ENCODE measurements at places on chromosomes 3 and 15.

DNA sequence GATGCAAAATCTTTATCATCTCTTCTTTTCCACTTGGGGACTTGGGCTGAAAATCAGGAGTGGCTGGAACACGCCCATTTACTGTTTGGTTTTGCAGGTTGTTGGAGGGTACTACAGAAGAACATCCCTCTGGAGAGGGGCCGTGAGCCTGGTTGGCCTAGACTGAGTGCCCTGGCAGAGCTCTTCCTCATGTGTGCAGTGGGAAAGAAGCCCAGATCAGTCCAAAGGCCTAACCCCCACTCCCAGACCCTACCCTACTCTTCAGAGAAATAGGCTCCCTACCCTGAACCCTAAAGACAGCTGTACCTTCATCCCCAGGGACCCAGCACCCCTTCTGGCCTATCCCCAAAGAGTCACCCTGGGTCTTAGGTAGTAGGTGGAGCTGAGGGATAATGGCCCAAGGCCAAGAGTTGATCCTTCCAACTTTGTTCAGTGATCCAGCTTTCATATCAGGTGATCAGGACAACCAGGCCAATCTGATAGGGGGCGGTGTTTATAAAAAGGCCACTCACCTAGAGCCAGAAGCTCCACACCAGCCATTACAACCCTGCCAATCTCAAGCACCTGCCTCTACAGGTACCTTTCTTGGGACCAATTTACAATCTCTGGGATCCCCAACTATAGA, at the start of gene CYP1A2:
Gene CYP1A2, plus strand, starts transcription at position 524 of the 625 bp plus-strand sequence. CDS start 894 bp downstream, outside the sequence.
- no peak for DNase-seq

GRCh38 chr15:45048794-45049631, 26.0 kb downstream of the SORD start:
- peak; percentile 55 for DNase-seq

- DNase-seq = no peak
Measured at GRCh38 chr15:33419701-33420100, 108.9 kb downstream of the RYR3 start.

DNA sequence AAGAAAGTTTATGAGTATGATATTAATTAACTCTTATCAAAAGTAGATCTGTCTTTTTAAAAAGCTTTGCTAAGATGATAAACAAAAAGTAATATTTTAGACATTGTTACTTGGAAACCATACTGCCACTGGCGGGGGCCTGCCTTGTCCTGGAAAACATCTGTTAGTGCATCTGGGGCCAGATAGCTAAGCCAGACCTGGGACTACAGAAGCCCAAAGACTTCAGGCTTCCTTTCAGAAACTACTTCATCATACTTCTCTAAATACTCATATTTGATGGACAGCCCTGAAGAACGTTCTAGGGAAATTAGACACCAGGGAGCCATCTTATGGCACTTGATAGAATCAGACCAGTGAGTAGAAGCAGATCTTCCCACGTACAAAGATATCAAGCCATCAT, 795.4 kb upstream of the SEMA6D start:
- DNase-seq = no peak

GRCh38 chr3:122301063-122301462, 24.0 kb upstream of the CSTA start:
- DNase-seq = no peak

DNA sequence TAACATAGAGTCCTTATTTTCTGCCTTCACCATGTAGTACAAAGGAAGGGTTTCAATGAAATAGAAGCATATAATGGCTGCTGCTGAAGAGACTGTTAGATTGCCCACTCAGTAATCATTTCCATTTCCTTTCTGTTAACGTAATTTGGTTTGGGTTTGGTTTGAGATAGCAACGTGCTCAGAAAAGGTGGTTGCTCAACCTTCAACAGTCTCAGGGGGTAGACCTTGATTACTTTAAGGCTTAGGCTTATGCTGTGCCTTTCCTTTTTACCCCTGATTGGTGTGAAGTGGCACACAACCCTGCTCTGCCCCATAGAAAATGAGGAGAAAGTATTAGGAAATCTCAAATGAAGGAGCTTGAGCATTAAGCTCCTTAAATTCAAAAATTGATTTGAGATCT, 163.7 kb upstream of the TP63 start:
- DNase-seq = no peak

- no peak for DNase-seq
Measured at GRCh38 chr3:156635973-156636372, 38.4 kb upstream of the TIPARP start.

- DNase-seq = no peak
Measured at GRCh38 chr3:59143447-59143846, 93.6 kb upstream of the CFAP20DC start.

DNA sequence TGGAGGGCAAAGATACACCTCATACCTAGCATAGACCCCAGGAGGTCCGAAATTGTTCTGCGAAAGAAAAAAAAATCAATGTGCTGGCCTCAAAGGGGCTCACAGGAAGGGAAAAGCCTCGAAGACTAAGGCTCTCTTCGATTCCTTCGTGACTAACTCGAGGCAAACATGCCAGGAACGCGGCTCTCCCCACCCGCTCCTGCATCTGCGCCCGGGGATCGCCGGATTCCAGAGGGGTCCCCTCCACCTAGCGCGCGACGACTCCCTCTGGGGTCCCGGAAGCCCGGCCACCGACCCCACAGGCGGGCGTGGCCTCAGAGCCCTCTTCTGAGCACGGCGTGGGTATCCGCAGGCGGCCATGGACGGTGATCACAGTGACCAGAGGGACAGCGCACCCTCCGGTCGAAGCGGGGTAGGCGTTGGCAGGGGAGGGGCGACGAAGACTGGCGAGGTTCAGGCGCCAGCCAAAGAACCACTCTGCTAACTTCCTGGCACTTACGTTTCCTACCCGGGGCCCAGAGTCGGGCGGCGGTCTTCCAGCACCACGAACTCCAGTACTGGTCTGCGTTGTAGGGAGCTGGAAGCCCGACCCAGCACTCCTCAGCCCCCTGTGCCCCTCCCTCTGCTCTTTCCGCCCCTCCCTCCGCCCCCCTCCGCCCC, 515 bp upstream of the EIF3J start:
- no peak for DNase-seq

- DNase-seq = no peak
Measured at GRCh38 chr3:28151608-28152228, 89.7 kb upstream of the CMC1 start.

DNA sequence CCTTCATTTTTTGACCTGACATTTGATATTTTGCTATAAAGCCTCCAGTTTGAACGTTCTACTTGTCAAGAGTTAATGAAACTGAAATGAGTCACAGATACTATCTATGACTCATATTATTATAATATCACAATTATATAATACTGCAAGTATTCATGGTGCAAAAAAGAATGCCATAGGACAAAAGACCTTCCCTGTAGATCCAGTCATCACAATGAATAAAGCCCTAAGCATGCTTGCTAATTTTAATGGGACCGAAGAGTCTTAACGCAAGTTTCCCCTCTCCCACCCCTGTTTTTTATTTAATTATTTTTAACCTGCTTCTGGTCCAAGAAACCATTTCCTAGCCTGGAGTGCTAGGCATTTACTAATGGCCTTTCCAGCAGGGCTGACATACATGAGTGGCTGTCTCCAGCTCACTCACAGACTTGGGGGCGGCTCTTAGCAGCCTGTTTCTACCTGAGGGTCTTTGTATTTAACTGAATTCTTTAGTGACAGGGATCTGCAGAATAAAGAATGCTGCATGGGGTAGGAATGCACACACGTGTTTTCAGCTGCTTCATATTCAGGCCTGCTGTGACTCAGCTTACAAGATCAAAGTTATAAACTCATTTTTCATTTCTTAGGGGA, 61.2 kb downstream of the THBS1 start:
- DNase-seq = no peak

GRCh38 chr3:67699882-67700281, 45.5 kb upstream of the SUCLG2 start:
- DNase-seq = no peak

DNA sequence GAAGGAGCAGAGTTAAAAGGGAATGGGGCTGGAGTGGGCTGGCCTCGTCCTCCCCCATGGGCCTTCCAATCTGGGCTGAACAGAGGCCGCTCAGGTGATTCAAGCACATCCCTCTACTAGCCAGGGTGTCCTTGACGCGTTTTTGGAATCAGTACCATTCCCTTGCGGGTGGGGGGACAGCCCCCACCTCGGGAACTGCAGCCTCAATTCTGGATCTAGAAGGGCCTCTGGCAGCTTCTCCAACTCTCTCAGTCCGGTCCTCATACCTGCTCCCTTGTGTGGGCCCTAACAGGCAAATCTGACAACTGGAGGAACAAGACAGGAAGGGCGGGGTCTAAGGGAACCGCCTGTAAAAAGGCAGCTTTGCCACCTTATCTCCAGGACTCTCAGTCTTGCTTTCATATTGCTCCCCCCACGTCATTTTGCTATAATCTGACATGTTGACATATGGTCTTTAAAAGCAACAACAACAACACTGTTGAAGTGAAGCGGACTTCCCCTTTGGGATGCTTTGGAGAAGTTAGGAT, 802 bp upstream of the CHRNB4 start:
- DNase-seq = no peak

- no peak for DNase-seq
Measured at GRCh38 chr3:144426366-144426765, 454.7 kb downstream of the DIPK2A start.

DNA sequence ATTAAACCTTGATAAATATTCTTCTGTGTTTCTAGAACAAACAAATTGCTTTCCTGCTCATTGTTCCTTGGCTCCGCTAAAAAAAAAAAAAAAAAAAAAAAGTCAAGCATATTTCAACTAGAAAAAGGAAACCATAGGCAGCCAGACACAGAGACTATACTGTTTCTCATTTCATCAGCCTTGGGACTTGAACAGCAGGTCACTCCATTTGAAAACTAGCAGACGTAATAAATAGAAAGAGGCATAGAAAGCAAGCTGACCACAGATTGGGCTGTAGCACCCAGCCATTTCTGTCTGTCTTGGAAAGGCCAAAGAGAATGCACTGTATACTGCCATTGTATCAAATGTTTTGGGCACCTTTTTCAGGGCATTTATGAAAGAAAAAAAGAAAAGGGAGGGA, 697.1 kb downstream of the NLGN1 start:
- DNase-seq = no peak

GRCh38 chr3:61353382-61353781, 102.1 kb upstream of the FHIT start:
- DNase-seq = no peak

DNA sequence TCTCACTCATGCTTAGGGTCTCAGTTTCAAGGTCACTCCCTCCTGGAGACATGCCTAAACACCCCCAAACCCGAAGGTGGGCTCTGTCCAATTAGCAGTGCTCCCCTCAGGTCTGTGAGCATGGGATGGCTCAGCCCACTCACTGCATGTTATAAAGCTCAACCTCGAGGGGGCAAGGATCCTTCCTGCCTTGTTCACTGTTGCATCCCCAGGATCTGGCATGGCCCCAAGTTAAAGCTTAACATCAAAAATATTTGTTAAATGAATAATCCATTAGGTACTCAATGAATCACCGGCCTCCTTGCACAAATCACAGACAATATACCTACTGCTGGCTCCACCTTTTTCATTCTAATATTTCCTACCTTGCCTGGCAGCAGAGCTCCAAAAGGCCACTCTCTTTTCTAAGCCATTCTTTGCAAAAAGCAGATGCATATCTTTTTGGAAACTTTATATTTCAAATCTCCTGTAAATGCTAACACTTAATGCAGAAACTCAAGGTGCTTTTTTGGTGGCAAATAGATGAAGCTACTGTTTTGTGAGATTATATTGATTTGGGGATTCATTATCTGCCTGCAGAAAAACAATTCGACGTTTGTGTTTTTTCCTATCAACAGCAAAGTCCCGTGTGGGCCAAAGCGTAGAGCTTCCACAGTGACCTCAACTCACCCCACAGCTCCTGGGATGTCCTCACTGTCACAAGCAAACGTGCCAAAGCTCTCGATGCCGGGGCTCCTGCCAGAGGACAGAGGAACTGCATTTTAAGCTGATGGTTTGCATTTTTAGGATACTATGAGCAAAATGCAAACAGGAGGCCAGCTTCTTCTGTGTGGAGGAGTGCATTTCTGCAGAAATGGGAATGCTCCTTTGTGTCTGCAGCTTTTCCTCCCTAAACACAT, 35.4 kb downstream of the PCOLCE2 start:
- peak; percentile 25 for DNase-seq

DNA sequence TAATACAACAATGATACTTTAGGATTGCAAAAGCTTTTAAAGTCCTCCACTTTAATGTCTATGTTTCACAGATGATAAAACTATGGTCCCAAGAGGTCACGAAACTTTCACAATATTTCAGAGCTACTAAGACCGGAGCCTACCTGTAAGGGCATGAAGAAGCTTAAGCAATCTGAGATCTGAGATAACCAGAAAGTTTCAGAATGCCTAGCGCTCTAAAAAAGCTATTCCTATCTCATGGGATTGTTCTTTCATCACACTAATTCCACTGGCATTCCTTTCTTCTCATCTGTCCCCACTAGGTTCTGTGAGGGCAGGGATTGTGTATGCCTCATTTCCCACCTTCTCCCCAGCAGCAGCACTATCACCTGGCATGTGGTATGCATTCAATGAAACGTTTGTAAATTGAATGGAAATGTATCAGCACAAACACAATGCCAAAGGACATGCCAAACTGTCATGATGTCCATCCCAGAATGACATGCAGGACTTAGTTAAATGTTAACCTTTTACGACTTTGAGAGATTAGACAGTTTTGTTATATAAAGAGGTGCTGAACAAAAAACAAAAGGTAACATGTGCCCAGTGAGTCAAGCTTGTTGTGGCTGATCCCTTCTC, 104.7 kb upstream of the NR2F2 start:
- DNase-seq = no peak

GRCh38 chr3:112637700-112638099, 3.2 kb downstream of the CCDC80 start:
- no peak for DNase-seq

DNA sequence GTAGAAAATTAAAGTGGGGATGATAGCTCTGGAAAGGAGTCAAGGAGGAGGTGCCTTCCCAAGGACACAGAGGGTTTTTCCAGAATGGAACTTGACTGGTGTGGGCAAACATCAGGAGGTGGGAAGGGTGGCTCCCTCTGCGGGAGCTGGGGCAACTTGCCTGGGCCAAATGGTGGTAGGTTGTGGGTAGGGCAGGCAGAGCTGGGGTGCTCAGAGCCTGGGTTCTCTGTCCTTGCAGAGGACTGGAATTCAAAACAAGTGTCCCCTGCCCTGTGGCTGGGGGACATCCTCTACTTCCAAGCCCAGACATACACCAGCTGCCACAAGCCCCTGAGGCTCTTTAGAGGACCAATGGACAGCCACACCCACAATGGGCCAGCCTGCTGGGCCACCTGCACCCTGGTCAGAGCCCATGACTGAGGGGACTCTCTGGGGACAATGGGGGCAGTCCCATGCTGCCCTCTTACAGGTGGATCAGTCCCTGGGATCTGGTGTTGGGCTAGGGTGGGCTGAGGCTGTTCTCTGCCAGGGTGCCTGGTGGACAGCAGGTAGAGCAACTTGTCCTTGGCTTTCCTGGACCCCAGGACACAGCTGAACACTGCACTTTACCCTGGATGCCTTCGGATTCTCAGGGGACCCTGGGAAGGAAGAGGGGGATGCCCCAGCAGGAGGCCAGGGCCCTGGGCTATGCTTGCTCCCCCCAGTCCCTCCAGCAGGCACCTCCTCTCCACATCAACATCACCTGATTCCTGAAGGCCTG, 38.6 kb upstream of the CSPG4 start:
- no peak for DNase-seq

- no peak for DNase-seq
Measured at GRCh38 chr3:150825916-150826377, 63.0 kb upstream of the SIAH2 start.

GRCh38 chr3:30012941-30013543, 593.4 kb upstream of the TGFBR2 start:
- DNase-seq = peak; percentile 61
